ENCODE measurements at places on chromosomes 13 and 19.

DNA sequence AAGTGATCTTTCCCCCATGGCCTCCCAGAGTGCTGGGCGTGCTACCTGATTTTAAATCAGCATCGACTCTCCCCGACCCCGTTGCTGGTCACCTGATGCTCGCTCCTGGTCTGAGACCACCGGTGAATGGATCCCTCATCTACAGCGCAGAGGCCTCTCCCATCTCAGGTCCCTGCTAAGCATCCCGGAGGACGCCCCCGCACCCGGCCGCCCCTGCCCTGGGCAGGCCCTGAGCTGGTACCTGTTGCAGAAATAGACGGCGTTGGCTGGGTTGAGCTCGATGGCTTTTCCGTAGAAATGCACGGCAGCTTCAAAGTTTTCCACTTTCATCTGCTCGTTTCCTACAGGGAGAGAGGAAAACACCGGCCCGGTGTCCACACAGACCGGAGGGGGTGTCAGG is 18.1 kb downstream of the SGTA start:
- DNase-seq, result no peak

DNA sequence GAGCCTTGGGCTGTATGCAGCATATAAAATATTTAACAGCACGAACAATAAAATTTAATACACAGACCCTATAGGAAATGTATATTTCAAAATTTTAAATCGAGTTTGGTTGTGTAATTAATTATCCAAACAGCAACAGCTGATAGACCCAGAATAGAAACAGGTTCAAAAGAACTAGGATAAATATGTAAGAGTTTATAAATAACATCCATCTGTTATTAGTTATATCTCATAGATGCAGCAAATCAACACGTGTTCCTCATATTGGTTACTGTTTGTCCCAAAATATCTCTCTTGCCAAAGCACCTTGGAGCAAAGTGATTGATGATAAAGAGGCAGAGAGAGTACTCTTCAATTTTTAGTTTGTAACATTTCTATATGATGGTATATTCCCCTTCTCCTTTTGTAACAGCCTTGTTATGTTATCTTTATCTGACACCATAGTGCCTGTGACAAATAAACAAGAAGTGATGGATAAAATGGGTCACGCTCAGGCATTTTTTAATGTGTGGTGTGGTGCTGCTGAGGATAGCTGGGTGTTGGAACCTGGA is 260.6 kb upstream of the NBEA start:
- no peak for DNase-seq

- no peak for DNase-seq
Measured at GRCh38 chr19:8224394-8225145, 15.4 kb downstream of the CERS4 start.

DNA sequence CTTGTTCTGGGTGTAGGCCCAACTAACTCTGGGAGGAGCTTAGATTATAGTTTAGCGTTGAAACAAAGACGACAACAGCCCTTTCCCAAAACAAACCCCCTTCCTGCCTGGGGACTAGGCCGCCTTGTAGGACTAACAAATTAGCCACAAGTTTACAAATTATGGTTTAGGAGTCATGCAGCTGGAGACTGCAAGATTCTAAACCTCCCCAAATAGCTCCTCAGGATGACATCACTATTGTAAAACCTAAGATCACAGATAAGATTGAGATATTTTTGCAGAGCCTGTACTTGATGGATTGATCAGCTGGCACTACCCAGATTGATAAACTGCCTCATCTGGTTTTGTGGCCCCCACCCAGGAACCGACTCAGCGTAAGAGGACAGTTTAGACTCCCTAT is 2.3 kb upstream of the SLC25A15 start:
- DNase-seq, result no peak

- DNase-seq, result no peak
Measured at GRCh38 chr19:41994521-41994971, 516 bp upstream of the ATP1A3 start.

GRCh38 chr19:28981994-28982393 is 231.0 kb downstream of the UQCRFS1 start:
- no peak for DNase-seq

GRCh38 chr13:109785141-109785891 is 1.1 kb downstream of the IRS2 start:
- no peak for DNase-seq

- DNase-seq, result no peak
Measured at GRCh38 chr13:43861863-43862262, 17.7 kb downstream of the CCDC122 start.

GRCh38 chr13:73341748-73342147 is 282.9 kb downstream of the KLF5 start:
- no peak for DNase-seq

- no peak for DNase-seq
Measured at GRCh38 chr19:17528610-17529009, 17.2 kb downstream of the PGLS start.

- DNase-seq, result no peak
Measured at GRCh38 chr13:38090913-38091312, 221.3 kb upstream of the TRPC4 start.
